ENCODE measurements at places on chromosomes 11 and 22.

- no peaks in the 10 kb centered on the region for H3K36me3 ChIP-seq
- H3K4me3 ChIP-seq: no peak overlapping the region
- H3K4me1 ChIP-seq: no peaks in the 10 kb centered on the region
Observed at GRCh38 chr22:39746600-39747262, 146.8 kb downstream of the ENTHD1 start.

DNA sequence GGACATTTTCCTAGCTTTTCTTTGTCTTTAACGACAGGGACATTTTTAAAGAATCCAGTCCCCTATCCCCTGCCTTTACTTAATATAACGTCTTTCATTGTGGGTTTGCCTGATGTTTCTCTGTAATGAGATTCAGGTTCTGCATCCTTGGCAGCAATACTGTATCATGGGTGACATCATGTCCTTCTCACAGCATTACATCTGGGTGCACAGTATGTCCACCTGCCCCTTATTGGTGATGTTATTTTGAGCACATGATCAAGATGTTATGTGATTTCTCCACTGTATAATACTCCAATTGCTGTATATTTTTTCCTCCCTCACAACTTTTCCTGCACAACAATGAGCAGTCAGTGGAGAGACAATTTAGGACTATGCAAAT lies 9.7 kb upstream of the STK33 start:
- no peak overlapping the region for H3K4me3 ChIP-seq
- H3K4me1 ChIP-seq: peaks cover 13% of the 10 kb centered on the region
- no peaks in the 10 kb centered on the region for H3K27me3 ChIP-seq
- H3K27ac ChIP-seq: no peak overlapping the region

DNA sequence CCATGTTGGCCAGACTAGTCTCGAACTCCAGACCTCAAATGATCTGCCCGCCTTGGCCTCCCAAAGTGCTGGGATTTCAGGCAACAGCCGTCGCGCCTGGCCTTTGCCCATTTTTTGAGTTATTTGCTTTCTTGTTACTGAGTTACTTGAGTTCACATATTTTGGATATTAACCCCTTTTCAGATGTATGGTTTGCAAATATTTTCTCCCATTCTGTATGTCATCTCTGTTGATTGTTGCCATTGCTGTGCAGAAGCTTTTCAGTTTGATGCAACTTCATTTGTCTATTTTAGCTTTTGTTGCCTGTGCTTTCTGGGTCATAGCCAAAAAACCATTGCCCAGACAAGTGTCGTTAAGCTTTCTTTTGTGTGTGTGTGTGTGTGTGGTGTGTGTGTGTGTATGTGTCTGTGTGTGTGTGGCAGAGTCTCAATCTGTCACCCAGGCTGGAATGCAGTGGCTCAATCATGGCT lies 6.8 kb downstream of the TSGA10IP start:
- no peaks in the 10 kb centered on the region for H3K27me3 ChIP-seq
- H3K4me1 ChIP-seq: no peaks in the 10 kb centered on the region
- no peak overlapping the region for H3K27ac ChIP-seq
- no peak for DNase-seq
- no peaks in the 10 kb centered on the region for H3K36me3 ChIP-seq

- H3K27ac ChIP-seq: no peak overlapping the region
- no peak for DNase-seq
- H3K27me3 ChIP-seq: no peaks in the 10 kb centered on the region
- H3K4me1 ChIP-seq: peaks cover 3% of the 10 kb centered on the region
Observed at GRCh38 chr22:29342577-29343312, 27.2 kb upstream of the RASL10A start.

GRCh38 chr11:125315079-125315740 lies 150.7 kb downstream of the PKNOX2 start:
- no peak overlapping the region for H3K4me3 ChIP-seq
- H3K27ac ChIP-seq: no peak overlapping the region
- H3K36me3 ChIP-seq: no peaks in the 10 kb centered on the region

- H3K27ac ChIP-seq: no peak overlapping the region
- no peak overlapping the region for H3K4me3 ChIP-seq
- no peaks in the 10 kb centered on the region for H3K36me3 ChIP-seq
- no peak for DNase-seq
Observed at GRCh38 chr22:43411040-43411868, 560 bp upstream of the MPPED1 start.

DNA sequence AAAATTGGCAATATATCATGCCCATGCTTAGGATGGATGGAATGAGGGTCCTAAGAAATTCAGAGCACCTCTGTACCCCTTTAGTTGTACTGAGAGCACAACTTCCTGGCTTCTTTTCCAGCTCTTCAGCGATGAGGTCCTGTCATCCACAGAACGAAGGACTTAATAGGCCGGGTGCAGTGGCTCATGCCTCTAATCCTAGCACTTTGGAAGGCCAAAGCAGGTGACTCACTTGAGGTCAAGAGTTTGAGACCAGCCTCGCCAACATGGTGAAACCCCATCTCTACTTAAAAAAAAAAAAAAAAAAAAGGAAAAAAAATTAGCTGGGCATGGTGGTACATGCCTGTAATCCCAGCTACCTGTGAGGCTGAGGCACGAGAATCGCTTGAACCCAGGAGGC lies 125.3 kb upstream of the BMAL1 start:
- DNase-seq: no peak
- H3K27me3 ChIP-seq: no peaks in the 10 kb centered on the region
- no peaks in the 10 kb centered on the region for H3K4me1 ChIP-seq
- H3K4me3 ChIP-seq: no peak overlapping the region
- H3K27ac ChIP-seq: no peak overlapping the region
- no peaks in the 10 kb centered on the region for H3K36me3 ChIP-seq

- H3K27ac ChIP-seq: no peak overlapping the region
- no peak overlapping the region for H3K4me3 ChIP-seq
- H3K4me1 ChIP-seq: no peaks in the 10 kb centered on the region
- no peak for DNase-seq
- no peaks in the 10 kb centered on the region for H3K36me3 ChIP-seq
Observed at GRCh38 chr11:69715446-69715845, 11.6 kb upstream of the FGF19 start.

All from esophagus squamous epithelium (tissue), 5 donors.